ENCODE measurements at places on chromosomes 16 and 17.

- DNase-seq, result no peak
Observed at GRCh38 chr17:14427900-14428647, 127.2 kb downstream of the HS3ST3B1 start.

DNA sequence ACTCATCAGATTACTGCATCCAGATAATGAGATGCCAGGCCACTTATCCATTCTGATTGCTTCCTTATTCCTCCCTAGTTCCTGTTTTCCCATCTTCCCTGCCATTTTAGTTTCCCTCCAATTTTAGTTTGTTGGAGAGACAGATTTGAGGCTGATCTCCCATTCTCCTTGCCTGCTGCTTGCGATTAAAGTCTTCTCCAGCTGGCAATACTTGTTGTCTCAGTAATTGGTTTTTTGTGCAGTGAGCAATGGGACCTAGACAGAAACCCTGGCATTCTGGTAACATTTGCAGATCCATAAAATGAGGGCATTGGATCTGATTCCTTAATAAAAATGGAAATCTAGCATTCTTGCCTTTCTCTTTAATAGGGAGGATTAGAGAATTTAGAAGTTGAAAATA is 17.6 kb upstream of the ELAC2 start:
- DNase-seq, result no peak

GRCh38 chr16:85570213-85570734 is 42.8 kb upstream of the GSE1 start:
- DNase-seq, result no peak

DNA sequence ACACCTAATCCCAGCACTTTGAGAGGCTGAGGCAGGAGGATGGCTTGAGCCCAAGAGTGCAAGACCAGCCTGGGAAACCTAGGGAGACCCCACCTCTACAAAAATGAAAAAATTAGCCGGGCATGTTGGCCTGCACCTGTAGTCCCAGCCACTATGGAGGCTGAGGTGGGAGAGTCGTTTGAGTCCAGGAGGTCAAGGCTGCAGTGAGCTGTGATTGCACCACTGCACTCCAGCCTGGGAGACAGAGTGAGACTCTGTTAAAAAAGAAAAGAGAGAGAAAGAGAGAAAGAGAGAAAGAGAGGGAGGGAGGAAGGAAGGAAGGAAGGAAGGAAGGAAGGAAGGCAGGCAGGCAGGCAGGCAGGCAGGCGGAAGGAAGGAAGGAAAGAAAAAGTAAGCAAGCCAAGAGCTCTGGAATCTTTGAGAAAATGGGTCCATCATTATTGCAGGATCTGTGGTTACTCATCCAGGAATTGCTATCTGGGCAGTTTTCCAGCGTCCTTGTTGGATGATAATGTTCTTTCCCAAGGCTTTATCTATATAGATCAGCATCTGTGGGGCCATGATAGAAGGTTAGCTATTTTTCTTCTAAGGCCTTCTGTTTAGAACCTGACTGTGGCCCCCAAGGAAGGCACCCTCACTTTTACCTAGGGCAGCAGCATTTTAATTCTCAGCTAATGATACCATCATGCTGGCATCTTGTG is 533.2 kb upstream of the CDH5 start:
- DNase-seq, result no peak

GRCh38 chr17:28904800-28905199 is 1.9 kb upstream of the DHRS13 start:
- no peak for DNase-seq

GRCh38 chr16:48605518-48606110 is 4.4 kb downstream of the N4BP1 start:
- DNase-seq, result no peak

GRCh38 chr16:85928401-85928820 is 29.4 kb downstream of the IRF8 start:
- DNase-seq, result no peak

DNA sequence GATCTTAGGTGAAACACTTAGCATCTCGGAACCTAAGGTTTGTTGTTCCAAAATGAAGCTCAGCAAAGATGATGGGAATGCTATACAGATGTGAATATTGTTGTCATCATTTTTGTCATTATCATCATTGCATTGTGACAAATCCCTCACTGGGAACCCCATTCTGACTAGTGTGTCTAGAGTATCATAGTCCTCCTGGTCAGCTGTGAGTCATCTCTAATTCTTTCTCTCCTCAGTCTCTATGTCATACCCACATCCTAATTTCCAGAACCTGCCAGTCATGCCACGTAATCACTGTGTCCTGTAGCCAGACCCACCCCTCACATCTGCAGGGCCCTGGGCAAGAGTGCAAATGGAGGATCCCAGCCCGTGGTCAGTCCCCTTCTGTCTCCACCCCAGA is 60.5 kb upstream of the CLEC3A start:
- no peak for DNase-seq

GRCh38 chr16:84044118-84044488 is 1.5 kb upstream of the SLC38A8 start:
- no peak for DNase-seq

GRCh38 chr17:28390984-28391383 is 15.0 kb downstream of the SLC46A1 start:
- DNase-seq, result no peak
